ENCODE measurements at places on chromosomes 3 and 15.
A peak's percentile ranks its signal among the peaks of the same experiment; 100 is the strongest.

DNA sequence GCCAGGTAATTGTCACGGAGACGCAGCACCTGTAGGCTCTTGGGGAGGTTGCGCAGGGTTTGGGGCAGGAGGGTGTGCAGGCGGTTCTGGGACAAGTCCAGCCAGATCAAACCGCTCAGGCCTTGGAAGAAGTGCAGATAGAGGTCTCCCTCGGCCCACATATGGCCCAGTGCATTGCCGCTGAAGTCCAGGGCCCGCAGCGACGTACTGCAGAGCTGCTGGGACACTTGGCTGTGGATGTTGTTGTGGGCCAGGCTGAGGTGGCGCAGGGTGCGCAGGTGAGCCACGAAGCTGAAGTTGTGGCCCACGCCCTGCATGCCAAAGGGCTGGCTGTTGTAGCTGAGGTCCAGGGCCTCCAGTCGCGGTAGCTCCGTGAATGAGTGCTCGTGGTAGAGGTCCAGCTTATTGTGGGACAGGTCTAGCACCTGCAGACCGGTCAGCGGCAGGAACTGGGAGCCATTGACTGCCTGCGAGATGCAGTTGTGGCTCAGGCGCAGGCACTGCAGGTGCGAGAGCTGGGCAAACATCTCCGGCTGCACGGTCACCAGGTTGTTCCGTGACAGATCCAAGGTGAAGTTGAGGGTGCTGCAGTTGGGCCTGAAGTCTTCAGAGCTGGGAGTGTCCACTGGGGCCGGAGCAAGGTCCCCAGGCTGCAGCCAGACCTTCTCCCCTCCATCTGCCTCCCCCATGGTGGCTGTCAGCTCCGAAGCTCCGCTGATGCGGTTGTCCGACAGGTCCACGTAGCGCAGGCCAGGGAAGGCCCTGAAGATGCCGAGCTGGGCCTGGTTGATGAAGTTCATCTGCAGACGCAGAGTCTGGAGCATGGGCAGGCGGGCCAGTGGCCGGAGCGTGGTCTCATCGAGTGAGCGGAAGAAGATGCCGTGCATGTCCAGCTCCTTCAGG is 2.9 kb downstream of the TLR9 start:
- DNase-seq = peak; percentile 49

DNA sequence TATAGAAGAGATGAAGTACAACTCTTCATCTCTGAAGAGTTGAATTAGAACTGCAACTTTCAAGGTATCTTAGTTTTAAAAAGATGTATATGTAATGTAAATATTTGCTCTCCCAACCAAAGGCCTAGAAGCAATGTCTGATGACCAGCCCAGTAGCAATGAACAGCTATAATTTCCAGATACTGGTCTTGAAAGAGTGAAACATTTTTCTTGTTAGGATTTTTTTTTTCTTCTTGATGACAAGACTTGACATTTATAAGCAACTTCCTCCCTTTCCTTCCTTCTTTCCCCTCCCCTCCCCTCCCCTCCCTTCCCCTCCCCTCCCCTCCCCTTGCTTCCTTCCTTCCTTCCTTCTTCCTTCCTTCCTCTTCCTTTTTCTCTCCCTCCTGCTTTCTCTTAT is 423.4 kb downstream of the ZIC1 start:
- no peak for DNase-seq

DNA sequence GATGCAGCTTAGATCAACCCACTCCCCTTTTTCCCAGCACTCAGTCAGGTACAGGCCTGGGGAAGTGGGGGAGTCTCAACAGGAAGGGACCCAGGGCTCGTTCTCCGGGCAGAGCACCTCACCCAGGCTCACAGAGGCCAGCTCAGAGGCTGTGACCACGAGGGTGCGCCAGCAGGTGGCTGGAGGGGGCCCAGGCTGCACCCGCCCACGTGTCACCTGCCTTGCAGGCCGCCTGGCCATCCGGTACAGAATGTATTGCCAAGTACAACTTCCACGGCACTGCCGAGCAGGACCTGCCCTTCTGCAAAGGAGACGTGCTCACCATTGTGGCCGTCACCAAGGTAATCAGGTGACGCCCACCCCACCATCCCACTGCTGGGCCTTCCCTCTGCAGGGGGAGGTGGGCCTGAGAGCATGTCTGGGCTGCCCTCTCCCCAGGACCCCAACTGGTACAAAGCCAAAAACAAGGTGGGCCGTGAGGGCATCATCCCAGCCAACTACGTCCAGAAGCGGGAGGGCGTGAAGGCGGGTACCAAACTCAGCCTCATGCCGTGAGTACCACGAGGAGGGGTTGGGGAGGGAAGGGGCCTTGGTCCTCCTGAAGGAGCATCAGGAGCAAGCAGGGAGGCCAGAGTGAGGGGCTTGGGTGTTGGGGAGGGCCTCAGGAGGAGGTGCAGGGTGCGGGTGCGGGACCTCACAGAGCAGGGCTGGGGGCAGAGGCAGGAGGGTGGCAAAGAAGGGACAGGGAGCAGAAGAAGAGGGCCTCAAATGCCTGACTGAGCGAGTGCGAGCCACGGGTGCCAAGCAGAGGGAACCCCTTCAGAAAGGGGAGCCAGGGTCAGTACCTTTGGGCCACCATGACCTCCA is 14.0 kb upstream of the LMAN1L start:
- DNase-seq = no peak

DNA sequence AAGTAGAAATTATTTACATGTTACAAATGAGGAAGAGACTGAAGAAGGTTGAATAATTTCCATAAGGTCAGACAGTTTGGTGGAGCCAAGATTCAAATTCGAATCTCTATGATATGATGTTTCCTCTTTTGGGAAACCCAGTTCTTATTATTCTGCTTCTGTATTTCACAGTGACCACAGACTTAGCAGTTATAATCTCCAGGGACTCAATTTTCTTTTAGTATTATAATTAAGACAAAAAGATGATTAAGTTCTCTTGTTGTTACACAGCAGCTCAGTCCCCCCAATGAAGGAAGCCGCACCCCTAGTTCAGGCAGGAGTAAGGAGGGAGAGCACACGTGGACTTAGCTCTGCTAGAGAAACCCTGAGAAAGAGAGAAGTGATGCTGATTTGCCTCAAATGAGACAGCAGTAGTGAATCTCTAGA is 130.6 kb downstream of the CCNL1 start:
- DNase-seq = no peak

DNA sequence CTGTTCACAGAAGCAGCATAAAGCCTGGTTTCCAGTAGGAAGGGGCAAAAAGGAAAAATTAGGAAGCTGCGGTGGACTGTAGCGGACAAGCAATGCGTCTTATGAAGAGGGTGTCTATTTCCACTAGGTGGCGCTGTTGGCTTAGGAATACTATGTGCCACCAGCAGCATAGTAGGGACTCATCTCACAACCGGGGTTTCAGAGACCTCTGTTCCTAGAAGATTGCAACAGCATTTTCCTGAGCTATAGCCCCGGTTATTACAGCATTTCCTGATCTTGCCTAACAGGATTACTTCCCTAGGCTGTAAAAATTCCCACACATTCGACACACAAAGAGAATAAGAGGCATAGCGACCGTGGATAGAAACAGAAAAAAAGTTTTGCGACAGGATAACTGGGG is 683.0 kb downstream of the TBL1XR1 start:
- peak; percentile 18 for DNase-seq

DNA sequence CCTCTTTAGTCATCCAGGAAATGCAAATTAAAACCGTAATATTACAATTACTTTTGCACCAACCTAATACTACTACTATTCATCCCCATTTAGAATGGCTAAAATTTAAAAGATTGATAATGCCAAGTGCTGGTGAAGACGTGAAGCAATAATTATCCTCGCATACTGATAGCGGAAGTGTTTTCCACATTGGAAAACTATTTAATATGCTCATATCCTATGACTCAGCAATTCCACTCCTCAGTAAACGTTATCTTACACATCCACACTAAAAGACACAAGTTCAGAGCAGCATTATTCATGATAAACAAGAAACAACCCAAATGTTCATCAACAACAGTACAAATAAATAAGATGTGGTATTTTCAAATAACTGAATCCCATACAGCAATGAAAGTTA is 70.6 kb downstream of the VPS13C start:
- no peak for DNase-seq

DNA sequence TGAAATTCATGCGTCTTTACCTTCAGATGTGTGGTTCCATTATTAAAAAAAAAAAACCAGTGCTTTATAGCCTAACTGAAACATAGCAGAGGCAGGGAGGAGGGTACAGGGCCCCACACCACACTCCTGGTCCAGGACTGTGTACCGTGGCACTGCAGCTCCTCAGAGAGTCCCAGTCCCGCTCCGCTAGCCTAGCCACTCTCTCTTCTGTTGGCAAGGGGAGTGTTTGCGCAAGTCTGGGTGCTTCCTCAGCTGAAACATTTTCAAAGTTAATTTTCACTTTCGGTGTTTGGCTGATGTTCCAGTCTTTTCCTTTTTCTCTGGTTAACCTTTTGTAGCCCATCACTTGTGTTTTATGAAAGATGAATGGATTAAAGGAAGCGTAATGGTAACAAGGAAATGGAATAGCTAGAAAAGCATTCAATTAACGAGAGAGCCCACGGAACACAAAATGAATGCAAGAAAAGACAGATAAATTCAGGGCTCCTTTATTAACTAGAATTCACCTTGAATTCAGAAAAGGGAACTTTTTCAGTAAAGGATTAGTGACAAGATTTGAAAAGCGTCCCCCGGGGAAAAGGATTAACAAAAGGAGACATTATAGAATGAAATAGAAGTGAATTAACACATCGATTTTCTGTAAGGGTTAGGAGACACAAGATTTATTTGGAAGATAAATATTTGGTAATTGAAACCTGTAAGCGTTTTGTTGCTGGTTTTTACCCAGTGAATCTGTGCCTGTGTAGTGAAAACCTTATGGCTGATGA is 177.0 kb downstream of the CACNA2D3 start:
- DNase-seq = no peak

DNA sequence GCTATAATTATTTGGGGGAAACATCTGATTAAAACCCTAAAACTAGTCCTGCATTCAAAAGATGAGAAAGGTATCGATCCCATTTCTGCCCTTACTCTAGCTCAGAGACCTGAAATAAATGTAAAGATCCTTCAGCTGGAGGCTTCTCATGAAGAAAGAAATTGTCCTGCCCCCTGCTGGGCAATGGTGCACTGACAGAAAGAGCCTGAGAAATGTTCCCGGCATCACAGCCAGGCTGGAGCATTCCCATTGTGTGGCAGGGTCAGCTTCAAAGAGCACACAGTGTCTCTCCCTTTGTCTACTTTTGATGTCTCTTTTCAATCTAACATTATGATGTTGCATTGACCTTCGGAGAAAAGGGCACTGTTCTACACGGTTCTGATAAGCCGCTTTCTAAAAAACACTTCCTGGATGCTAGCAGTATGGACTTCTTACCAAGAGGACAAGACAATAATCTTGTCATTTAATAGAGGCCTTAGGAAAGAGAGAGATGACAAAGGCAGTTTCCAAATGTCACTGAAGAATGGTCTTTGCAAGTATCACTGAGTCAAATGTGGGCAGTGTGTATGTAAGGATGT is 287.5 kb downstream of the MAGI1 start:
- peak; percentile 28 for DNase-seq

GRCh38 chr3:535566-536416 is 339.2 kb downstream of the CHL1 start:
- DNase-seq = peak; percentile 18

All from H7 (cell line).